ENCODE measurements at places on chromosomes 12 and 14.

GRCh38 chr14:83632375-83632774 lies 1897.6 kb upstream of the FLRT2 start:
- DNase-seq: no peak

DNA sequence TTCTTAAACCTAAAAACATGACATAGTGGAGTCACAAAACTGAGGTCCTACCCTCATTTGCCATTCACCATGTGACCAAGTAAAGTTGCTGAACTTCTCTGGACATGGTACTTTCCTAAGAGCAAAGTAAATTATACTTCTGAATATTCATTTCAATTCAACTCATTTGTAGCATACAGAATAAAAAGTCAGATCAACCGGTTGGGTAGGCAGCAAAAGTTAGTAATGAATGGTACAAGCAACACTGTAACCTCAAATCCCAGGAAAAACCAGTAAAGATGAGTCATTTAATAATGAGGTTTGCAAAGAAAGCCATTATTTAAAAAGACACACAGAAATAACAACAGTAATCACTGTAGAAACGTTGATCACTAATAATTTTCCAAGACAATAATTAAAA lies 8.7 kb downstream of the POLE2 start:
- DNase-seq: no peak

- no peak for DNase-seq
These were observed 6.8 kb downstream of the USP5 start for GRCh38 chr12:6858799-6859198.

DNA sequence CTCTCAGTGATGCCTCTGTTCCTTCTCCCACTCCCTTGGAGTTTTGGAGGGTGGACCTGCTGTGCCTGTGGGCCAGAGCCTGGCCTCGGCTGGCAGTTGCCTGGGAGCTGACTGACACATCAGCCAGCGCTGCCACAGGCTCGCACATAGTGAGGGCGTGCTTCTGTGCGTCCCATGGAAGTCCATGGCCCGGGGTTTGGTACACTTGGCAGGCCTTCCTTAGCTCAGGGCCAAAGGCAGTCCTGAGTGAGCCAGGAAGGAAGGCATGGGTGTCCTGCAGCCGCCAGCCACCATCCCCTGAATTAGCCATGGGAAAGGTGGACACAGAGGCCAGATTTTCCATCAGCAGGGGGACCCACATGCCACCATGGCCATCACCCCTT lies 1.1 kb upstream of the DEGS2 start:
- no peak for DNase-seq

GRCh38 chr14:24277606-24278321 lies 6.4 kb upstream of the RABGGTA start:
- DNase-seq: no peak

DNA sequence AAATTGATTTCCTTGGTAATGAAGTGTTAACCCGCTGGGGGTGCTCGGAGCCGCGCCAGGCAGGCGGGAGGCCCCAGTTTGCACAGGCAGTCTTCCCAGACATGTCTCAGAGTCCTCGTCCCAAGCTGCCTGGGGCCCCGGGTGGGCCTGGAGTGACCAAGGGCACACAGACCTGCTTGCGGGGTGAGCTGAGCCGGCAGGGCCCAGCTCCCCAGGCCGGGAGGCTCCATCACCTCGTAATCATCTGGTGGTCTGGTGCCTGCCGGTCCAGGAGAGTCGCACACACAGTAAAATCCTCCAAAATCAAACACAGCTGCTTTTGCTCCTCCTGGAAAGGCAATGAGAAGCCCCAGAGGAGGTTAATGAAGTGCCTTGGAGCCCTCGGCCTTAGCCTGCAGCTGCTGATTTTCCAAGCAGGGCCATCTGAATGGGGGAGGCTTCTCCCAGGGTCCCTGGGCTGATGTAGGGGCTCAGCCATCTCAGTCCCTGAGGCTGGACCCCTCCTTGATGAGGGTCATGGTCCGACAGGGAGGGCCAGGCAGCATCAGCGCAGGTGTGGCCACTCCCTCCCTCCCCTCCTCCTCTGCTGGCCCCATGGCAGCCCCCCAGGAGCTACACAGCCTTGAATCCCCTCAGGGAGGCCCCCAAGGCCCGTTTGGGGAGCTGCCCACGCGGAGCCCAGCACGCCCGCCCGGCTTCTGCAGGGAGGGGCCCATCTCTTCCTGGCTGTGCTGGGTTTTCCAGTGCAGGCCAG lies 39.4 kb upstream of the FBRSL1 start:
- no peak for DNase-seq

DNA sequence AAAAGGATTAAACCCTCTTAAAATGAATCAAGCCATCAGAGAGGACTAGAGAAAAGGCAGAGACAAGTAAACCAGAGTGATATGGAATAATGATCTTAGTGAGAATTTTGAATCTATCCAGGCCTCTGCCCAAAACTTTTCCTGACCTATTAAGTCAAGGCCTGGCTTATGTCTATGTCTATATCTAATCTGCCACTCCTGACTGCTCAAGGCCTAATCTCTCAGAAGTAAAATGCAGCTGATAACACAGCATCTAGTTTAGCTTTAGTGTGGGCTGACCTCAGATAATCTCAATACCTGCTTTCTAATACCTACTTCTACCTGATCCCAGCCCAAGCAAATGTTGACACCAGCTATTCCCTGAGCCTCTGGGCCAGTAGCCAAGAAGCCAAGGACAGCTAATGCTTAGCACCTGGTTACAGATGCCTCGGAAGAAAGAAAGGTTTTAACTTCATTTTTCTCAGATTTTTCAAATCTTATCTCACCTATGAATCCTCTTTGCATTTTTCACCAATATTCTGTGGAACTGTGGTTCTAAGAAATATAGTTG lies 1472.5 kb upstream of the SEL1L start:
- no peak for DNase-seq

GRCh38 chr14:104898195-104898558 lies 26.5 kb upstream of the PLD4 start:
- no peak for DNase-seq
